ENCODE measurements at places on chromosomes 3 and 15. TPM values are rescaled to one million over a fixed set of nuclear protein-coding genes. Genes with fewer than 3 reads are reported as not detected.
A peak's percentile ranks its signal among the peaks of the same experiment; 100 is the strongest.

Gene GOLGA6A
- not detected for total RNA-seq

DNA sequence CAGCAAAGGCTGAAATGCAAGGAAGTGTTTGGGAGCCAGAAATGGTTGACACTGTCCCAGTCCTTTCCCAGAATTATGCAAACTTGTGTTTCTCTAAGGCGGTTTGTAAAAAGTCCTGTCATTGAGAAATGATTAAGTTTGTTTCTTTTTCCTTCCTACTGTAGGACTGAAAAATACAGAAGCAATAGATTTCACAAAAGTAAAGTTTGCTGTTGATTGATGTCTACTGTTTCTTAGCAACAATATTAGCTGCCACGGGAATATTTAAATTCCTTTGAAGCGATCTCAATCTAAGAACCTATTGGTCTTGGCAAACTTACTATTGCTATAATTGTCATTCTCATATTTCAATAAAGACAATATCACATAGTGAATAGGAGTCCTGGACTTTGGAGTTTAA is 100.7 kb upstream of the IL12A start:
- no peak overlapping the region for H3K4me3 ChIP-seq
- H3K36me3 ChIP-seq = no peaks in the 10 kb centered on the region
- H3K4me1 ChIP-seq = no peaks in the 10 kb centered on the region
- no peaks in the 10 kb centered on the region for H3K27me3 ChIP-seq

Gene TBCCD1
- 6.9 TPM for total RNA-seq

Gene CELSR3
- 0.34 TPM for total RNA-seq

Gene OCA2
- total RNA-seq = 4.0 TPM

Gene SERINC4
- total RNA-seq = not detected

DNA sequence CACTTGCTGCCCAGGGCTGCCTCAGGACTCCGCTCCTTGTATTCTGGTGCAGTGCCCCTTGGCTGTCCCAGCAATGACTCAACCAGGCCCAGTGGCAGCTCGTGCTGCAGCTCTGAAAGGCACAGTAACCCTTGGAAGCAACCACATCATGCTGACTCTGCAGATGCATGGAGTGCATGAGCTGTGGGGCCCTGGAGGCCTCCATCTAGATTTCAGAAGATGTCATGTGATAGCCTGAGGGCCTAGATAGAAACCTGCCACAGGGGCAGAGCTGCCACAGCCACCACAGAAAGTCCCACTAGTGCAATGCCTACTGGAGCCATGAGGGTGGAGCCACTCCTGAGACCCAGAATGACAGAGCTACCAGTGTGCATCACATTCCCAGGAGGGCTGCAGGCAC is 117.1 kb upstream of the SMAD3 start:
- no peak for DNase-seq
- H3K4me1 ChIP-seq = peaks cover 8% of the 10 kb centered on the region
- H3K27ac ChIP-seq = no peak overlapping the region
- no peaks in the 10 kb centered on the region for H3K36me3 ChIP-seq
- no peaks in the 10 kb centered on the region for H3K27me3 ChIP-seq
- no peak overlapping the region for H3K4me3 ChIP-seq

DNA sequence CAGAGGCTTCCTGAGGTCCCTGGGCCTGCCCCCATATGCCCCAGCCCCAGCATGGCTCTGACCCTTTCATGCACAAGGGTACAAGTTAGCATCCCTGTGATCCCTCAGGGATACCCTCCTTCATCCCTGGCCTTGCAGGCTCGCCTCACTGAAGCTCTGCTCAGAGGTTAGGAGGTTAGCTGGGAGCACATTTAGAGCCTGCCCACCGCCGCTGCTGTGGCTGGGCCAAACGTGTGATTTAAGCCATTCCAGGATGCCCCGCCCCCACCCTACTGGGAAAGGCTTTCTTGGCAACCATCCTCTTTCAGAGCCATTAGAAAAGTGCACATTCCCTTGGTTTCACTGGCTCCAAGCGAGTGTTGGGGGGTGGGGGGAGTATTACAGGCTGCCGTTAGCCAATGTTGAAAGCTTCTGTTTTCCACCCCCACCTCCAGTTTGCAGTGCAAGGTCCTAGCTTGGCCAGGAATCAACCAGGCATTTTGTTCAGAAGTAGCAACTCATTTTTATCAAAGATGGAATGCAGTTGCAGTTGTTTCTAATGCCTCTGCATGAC is 6.3 kb upstream of the HES1 start:
- no peak for DNase-seq
- H3K27me3 ChIP-seq = peaks cover 18% of the 10 kb centered on the region
- H3K36me3 ChIP-seq = no peaks in the 10 kb centered on the region
- no peak overlapping the region for H3K4me3 ChIP-seq

GRCh38 chr3:192121923-192122322 is 605.4 kb downstream of the FGF12 start:
- H3K27me3 ChIP-seq = no peaks in the 10 kb centered on the region
- no peaks in the 10 kb centered on the region for H3K36me3 ChIP-seq
- H3K27ac ChIP-seq = no peak overlapping the region

Gene PAQR9
- total RNA-seq = not detected

- H3K27me3 ChIP-seq = no peaks in the 10 kb centered on the region
- peaks cover 14% of the 10 kb centered on the region for H3K4me1 ChIP-seq
- H3K27ac ChIP-seq = no peak overlapping the region
- H3K4me3 ChIP-seq = no peak overlapping the region
- no peak for DNase-seq
Observed at GRCh38 chr15:47673232-47673761, 44.0 kb upstream of the SEMA6D start.

Gene GABRR3
- not detected for total RNA-seq

DNA sequence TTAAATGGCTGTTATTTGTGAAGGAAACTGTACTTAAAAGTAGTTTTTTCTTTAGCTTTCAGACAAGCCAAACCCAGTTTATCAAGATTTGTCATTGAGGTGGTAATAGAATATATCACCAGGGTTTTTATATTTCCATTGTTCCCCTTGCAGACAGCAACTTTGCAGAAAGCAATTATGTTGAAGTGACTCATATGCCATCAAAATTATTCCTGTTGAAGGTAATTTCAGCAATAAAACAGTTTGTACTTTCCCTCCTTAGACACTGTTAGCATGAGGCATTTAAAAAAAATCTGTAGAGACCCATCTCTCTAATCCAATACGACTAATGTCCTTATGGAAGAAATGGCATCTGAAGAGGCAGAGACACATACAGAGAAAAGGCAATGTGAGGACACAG is 219.0 kb downstream of the NFKBIZ start:
- no peaks in the 10 kb centered on the region for H3K27me3 ChIP-seq
- no peak overlapping the region for H3K4me3 ChIP-seq
- H3K36me3 ChIP-seq = no peaks in the 10 kb centered on the region
- no peaks in the 10 kb centered on the region for H3K4me1 ChIP-seq

DNA sequence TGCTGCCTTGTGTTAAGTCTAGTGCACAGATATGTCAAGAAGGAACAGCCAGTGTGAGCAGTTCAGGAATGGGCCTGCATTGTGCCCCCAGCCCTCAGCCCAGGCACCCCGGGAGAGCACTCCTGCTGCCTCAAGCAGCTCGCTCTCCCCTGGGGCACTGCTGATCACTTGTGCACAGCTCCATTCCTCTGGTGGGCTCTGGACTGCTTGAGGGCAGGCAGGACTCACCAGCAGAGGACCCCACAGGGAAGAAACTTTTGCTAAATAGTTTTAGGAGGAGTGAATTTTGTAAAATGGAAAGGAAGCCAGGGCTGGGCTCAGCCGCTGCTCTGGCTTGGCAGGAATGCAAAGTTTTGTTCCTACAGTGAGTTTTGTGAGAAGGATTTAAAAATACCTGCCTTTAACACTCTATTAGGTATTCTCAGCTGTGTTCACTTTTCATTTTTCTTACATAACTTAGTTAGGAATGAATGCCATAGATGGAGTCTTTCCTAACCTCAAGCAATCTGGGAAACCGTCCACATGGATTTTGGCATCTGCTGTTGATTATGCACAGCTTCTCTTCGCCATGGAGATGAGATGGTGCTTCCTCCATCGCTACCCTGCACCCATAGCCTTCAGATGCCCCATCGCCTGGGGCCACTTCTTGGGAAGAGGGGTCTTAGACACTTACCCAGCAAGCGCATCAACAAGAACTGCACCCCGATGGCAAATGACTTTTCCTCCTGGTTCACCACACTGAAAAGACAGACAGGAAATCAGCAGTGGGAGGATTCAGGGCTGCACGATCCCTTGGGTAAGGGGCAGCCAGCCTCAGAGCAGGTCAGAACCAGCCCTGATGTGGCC is 42.3 kb upstream of the RAB6B start:
- no peak overlapping the region for H3K4me3 ChIP-seq
- peaks cover 20% of the 10 kb centered on the region for H3K36me3 ChIP-seq

- no peak overlapping the region for H3K4me3 ChIP-seq
- H3K27me3 ChIP-seq = no peaks in the 10 kb centered on the region
- H3K27ac ChIP-seq = no peak overlapping the region
Observed at GRCh38 chr3:43787330-43787729, 96.6 kb downstream of the ABHD5 start.

GRCh38 chr3:50617911-50618481 is 1.0 kb downstream of the MAPKAPK3 start:
- peak overlapping the region; percentile 90 for H3K27ac ChIP-seq
- H3K4me1 ChIP-seq = peaks cover 83% of the 10 kb centered on the region
- peak overlapping the region; percentile 74 for H3K4me3 ChIP-seq
- DNase-seq = no peak

Gene GFM1
- 23.8 TPM for total RNA-seq

DNA sequence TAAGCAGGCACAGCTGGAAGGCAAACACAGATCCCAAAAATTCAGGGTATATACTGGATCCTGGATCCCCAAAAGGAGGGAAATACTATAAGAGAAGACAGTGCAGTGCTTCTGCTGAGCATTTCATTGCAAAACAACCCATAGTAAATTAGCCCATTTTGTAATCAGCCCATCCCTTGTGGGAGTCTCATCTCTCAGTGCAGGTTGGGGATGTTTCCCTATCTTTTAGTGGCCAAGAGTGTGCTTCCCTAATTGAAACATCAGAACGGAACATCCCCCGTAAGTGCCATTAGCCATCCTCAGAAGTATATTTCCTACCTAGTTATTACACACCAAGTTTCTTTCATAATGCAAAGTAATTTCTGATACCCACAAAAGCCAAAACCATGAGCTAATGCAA is 11.2 kb upstream of the MTMR14 start:
- H3K27ac ChIP-seq = no peak overlapping the region
- H3K4me3 ChIP-seq = no peak overlapping the region
- H3K36me3 ChIP-seq = no peaks in the 10 kb centered on the region
- no peaks in the 10 kb centered on the region for H3K4me1 ChIP-seq
- H3K27me3 ChIP-seq = no peaks in the 10 kb centered on the region
- no peak for DNase-seq

Gene FAM240A
- total RNA-seq = not detected

DNA sequence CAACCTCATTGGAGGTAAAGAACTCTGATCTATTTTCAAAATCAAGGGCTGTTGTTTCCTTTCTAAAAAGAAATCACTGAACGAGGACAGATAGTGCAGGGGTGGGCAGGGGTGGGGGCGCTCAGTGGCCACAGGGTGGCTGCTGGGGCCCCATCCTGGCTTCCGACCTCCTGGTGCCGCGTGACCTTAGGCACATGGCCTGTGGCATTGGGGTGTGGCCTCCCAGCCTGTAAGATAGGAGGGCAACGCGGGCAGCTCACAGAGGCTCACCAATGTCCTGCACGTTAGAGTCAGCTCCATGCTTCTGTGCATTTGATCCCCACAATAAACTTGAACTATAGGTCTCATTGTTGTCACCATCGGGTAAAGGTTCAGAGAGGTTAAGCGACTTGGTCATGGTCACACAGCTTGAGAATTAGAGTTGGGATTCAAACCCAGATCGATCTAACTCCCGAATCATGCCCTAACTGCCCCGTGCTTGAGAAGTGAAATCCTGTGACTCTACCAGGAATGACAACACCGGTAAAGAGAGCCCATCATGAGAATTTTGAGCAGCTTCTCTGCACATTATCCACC is 148.0 kb upstream of the SLC6A11 start:
- no peak overlapping the region for H3K4me3 ChIP-seq
- H3K4me1 ChIP-seq = no peaks in the 10 kb centered on the region
- no peak for DNase-seq

GRCh38 chr15:57540736-57541135 is 51.0 kb upstream of the MYZAP start:
- H3K27ac ChIP-seq = no peak overlapping the region
- no peak for DNase-seq

Gene SCN5A
- total RNA-seq = not detected

DNA sequence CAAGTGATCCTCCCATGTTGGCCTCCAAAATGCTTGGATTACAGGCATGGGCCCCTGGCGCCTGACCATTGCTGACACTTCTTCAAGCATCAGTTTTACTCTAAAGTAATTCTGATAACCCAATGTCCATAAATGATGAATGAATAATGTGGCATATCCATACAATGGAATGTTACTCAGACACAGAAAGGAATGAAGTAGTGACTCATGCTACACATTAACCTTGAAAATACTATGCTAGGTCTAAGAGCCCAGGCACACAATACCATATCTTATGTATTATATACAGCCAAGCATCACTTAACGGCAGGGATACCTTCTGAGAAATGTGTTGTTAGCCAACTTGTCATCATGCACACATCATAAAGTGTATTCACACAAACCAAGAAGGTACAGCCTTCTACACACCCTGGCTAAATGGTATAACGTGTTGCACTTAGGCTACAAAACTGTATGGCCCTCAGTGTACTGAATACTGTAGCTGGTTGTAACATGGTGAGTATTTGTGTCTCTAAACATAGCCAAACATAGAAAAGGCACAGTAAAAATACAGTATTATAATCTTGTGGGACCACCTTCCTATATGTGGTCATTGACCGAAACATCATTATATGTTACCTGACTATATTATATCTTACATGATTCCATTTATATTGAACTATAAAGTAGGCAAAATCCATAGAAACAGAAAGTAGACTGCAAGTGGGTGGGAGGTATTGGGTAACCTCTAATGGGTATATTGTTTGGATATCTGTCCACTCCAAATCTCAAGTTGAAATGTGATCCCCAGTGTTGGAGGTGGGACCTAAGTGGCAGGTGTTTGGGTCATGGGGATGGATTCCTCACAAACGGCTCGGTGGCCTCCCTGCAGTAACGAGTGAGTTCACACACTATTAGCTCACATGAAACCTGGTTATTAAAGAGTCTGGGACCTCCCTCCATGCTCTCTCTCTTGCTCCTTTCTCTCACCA is 31.4 kb downstream of the MKRN2 start:
- no peak overlapping the region for H3K27ac ChIP-seq
- no peak overlapping the region for H3K4me3 ChIP-seq
- no peaks in the 10 kb centered on the region for H3K27me3 ChIP-seq
- H3K4me1 ChIP-seq = no peaks in the 10 kb centered on the region
- H3K36me3 ChIP-seq = peaks cover 99% of the 10 kb centered on the region

- no peaks in the 10 kb centered on the region for H3K36me3 ChIP-seq
- no peak for DNase-seq
Observed at GRCh38 chr15:76150971-76151598, 91.3 kb downstream of the TMEM266 start.

GRCh38 chr15:64776402-64776786 is 1.0 kb upstream of the RBPMS2 start:
- H3K36me3 ChIP-seq = no peaks in the 10 kb centered on the region
- H3K27me3 ChIP-seq = no peaks in the 10 kb centered on the region
- no peak for DNase-seq
- peaks cover 5% of the 10 kb centered on the region for H3K4me1 ChIP-seq
- H3K27ac ChIP-seq = peak overlapping the region; percentile 73

Measured in esophagus squamous epithelium (tissue), 5 donors.